ENCODE measurements at places on chromosomes 4 and X.

DNA sequence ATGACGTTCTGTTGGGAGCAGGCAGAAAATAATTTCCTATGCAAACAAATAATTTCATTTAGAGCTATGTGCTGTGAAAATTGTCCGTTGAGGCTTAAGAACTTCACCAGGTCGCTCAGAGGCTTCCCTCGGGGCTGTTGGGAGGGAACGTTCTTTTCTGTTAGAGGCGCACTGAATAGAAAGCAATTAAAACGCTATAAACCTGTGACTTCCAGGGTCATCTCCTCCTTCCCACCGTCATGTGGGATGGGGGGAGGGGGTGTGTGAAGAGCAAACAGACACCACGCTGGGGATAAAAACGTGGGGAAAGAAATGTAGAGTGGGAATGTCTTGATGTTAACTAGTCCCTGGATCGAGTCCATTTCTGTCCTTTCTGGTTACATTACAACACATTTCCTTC lies 35.2 kb upstream of the ZNF518B start:
- DNase-seq, result no peak

DNA sequence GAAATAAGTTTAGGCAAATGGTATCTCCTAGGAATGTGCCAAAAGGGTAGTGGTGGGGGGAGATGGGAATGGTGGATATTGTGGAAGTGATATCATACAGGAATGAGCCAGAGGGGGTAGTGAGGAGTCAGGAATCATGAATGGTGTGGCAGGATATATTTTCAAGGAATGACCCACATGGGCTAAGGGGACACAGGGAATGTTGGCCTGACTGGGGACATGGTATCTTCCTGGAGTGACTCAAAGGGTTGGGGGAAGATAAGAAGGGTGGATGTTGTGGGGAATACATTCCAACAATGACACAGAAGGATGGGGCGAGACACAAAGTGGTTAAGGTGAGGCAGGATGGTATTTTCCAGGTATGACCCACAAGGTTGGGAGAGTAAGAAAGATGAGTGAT lies 60.6 kb downstream of the MAOA start:
- DNase-seq, result no peak

- DNase-seq, result no peak
Measured at GRCh38 chr4:184295206-184295605, 77.5 kb upstream of the ENPP6 start.

DNA sequence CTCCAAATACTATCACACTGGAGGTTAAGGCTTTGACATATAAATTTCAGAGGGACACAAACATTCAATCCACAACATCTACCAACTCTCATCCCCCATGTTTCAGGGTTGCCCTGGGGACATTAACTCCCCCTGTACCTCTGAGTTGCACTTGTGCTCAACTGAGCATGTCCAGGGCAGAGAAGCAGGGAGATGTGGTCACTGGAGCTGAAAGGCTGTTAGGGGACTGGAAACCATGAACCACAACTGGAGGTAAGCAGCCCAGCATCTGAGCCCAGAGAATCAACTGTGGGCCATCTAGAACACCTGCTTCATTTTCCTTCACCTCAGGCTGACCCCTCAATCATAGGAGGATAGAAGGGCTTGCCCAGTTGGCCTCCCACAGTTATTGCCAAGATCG lies 641.1 kb downstream of the MID1IP1 start:
- no peak for DNase-seq

GRCh38 chrX:22758807-22759481 lies 240.8 kb upstream of the DDX53 start:
- no peak for DNase-seq

- no peak for DNase-seq
Measured at GRCh38 chr4:155604718-155605626, 61.7 kb upstream of the GUCY1A1 start.

DNA sequence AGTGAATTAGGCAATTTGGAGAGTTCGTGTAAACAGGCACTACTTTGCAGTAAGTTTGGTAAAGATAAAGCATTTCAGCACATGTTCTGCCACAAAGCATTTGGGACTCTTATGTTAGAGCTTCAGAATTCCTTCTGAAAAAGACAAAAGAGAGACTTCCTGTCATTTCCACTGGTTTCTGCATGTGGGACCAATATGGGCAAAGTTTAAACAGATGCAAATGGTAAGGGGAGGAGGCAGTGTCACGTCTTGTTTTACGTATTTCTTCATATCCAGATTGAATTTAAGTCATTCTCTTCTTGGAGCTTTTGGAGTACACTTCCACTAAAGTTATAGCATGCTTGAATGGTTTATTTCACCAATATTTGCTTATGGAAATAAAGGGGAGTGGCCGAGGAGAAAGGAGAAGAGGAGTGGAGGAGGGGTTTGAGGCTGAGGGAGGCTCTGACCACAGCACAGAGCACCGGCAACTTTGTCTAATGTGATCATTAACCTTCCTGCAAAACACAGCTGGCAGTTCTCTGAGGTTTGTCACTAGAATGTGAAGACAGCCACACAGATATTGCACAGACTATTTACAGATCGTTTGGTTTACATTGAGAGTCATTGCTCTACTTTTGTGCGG lies at the start of gene APELA:
TSS of gene APELA (plus strand) at position 479 of the 625 bp plus-strand sequence. CDS start 154 bp downstream, outside the sequence.
- no peak for DNase-seq

DNA sequence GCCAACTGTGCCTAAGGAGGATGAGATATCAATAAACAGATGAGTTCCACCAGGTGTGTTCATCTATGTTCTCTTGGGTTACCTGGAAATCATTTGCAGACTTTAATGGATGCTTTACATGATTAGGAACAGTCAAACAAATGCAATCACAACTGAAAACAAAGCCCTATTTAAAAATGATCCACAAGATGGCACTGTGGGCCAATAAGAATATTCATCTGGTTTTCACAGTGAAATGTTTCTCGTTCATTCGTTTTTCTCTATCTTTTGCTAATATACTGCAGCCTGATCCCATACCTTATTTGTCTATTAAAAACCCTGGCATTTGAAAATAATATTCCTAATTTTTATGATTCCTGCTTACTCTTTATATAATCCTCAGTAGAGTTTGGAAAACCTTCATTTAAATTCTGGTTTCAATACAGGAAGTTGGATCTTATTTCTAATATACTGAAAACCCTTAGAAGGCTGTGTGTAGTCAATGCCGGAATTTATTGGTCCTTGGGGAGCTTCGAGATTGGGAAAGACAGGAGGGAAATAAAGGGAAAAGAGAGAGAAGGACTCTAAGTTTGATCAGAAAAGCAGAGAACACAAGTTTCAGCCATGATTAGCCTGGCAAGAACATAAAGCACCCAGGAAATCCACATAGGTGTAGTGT lies 63.8 kb upstream of the TAPT1 start:
- DNase-seq, result peak; percentile 21
